ENCODE measurements at places on chromosomes 16 and 17.

DNA sequence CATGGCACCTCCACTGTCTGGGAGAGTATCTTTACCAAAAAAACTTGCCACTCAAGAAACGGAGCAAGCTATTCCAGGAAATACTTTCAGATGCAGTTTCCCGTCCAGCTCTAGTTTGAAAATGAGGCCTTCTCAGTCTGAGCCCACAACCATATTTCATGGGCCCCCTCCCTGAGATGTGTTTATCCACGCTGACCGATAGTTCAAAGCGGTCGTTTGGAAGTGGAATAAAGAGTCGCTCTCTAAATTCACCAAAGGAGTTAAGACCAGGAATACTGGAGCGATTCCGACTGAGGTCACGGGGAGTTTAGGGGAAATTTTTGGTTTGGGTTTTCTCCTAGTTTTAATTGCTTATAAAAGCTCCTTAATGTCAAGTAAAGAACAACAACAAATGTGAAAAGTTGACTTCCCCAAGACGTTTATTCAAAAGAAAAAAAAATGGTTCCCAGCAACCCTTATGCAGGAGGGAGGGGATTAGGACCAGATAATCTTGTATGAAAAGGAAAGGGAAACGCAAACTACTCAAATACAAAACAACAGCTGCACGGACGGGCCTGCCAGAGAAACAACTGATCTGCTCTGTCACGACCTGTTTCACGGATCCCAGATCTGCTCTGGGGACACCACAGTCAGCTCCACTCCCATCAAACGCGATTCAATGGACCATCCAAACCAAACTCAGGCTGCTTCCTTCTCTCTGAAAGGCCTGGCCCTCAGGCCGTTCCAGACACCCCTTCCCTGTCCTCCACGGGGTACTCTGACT lies 77.1 kb downstream of the MRM3 start:
- DNase-seq, result no peak

DNA sequence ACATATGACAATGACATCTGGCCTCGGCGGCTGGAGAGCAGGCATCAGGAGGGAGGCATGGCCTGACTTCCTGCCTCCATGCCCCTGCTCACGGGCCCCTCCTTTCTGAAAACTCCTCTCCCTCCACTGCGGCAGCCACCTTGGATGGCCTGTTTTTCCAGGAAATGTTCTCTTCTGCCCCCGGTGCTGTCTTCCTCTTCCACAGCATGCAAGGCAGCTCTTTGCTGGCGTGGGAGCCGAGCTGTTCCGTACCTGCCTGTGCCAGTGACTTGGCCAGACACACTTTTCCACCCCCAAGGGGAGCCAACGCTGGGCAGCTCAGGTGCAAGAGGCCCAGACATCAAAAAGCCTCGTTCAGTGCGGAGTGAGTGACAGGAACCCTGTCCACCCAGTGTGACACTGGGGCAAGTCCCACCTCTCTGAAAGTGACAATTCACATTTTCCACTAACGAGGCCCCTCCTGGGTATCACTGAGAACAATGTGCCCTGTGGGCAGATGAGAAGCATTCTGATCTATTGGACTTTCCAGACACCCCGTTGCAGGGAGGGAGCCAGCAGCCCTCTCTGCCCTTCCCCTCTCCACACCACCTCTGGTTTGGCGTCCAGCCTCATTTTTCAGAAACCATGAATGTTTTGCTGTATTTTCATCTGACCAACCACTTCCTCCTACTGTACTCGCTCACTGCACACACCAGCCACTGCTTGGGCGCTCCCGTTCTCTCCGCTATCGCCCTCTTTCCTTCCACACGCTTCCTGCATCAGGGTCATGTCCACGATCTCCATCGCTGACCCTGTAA lies 31.2 kb downstream of the NSMCE1 start:
- DNase-seq, result no peak

- DNase-seq, result no peak
Observed at GRCh38 chr17:17236295-17237025, 508 bp downstream of the FLCN start.

DNA sequence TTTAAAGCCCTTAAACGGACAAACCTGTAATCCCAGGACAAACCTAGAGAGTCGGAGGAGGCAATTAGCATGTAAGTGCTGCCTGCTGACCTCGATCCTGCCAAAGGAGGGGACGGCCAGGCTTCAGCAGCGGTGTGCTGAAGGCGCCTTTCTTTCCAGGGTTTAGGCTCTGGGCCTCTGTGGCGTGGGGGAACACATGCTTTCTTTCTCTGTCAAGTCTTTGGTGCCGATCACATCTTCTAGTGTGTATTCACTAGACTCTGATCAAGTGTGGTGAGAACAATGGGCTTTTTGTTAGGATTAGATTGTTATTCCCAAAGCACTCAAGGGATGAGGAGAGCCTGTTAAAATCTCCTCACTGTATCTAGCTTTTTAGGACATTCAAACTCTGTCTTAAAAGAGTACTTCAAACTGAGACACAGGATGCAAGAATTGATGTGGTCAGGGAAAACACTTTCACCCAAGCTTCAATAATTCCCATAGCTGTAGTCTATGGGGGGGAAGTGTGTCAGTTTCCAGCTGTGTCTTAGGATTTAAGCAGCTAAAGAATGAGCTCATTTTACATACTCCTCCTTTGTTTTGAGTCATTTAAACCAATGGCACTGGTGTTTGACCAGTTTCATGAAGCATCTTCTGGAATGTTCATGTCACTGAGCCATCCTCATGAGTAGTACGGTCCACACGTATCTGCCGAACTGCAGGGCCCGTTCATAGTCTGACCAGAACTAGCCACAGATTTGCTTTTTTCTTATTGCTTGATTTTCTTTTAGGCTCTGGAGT lies 51.2 kb downstream of the RPA1 start:
- no peak for DNase-seq

DNA sequence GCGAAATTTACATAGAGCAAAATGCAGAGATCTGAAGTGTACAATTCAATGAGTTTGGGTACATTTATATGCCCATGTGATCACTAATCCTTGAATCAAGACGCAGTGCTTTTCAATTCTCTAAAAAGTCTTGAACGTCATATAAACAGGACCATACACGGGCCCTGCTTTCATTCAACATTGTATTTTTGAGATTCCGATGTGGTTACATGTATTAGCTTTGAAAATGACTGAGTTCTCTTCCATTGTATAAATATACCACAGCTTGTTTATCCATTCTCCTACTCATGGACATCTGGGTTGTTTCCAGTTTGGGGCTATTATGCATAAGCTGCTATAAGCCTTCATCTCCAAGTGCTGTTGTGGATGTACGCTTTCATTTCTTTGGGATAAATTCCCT lies 45.5 kb downstream of the ZCCHC14 start:
- no peak for DNase-seq

GRCh38 chr17:57256708-57257112 lies 387 bp downstream of the MSI2 start:
- DNase-seq, result peak; percentile 33

GRCh38 chr17:4256952-4257351 lies 6.8 kb downstream of the ANKFY1 start:
- no peak for DNase-seq

DNA sequence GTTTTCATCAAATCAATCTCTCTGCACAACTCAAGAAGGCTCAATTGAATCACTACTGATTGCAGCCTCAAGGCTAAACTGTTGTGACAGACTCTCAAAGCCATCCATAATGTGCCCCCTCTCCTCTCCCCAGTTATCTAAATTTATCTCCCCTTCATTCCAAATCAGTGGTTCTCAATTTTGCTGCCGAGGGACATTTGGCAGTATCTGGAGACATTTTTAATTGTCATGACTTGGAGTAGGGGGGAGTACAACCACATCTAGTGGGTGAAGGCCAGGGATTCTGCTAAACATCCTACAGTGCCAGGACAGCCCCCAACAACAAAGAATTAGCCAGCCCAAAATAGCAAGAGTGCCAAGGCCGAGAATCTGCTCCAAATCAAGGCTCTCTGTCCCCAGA lies 9.1 kb downstream of the USP31 start:
- no peak for DNase-seq

DNA sequence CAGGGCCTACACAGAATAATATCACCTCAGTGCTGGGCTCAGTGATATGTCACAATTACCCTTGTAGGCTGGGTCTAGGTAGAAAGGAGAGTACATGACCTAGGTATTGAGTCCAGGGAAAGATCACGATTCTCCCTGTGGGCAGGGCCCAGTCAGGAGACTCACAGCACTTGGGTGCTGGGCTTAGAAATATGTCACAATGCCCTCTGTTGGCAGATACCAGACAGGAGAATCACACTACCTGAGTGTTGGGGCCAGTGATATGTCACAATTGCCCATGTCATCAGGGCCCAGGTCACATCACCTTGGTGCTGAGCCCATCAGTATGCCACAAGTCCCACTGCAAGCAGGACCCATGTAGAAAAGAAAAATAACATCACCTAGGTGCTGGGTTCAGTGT lies 2105.5 kb downstream of the TP53TG3F start:
- no peak for DNase-seq

- no peak for DNase-seq
Observed at GRCh38 chr17:2909175-2909845, 113.1 kb downstream of the RAP1GAP2 start.

GRCh38 chr16:8961811-8962390 lies 1.8 kb downstream of the USP7 start:
- DNase-seq, result no peak

DNA sequence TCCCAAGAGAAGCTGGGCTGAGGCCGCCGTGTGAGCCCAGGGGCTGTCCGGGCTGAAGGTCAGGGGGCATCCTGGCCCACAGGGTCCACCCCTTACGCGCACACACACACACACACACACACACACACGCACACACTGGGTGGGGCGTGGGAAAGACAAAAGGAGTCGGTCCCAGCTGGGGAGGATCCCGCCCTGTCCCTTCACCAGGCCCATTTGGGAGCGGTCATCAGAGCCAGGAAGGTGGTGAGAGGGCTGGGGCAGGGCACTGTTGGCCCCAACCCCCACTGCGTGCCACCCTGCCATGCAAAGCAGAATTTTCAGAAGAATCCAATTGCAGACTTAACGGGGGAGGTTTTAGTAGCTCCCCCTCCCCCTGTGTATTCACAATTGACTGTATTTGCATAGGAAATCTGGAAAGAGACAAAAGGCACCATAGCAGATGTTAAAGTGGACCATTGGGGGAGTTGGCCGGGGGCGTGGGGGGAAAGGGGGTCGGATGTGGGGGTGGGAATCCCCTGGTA lies 11.3 kb upstream of the CD300A start:
- no peak for DNase-seq

- DNase-seq, result no peak
Observed at GRCh38 chr17:6085812-6086211, 15.6 kb downstream of the WSCD1 start.

- DNase-seq, result no peak
Observed at GRCh38 chr16:62280506-62280905, 244.3 kb upstream of the CDH8 start.

DNA sequence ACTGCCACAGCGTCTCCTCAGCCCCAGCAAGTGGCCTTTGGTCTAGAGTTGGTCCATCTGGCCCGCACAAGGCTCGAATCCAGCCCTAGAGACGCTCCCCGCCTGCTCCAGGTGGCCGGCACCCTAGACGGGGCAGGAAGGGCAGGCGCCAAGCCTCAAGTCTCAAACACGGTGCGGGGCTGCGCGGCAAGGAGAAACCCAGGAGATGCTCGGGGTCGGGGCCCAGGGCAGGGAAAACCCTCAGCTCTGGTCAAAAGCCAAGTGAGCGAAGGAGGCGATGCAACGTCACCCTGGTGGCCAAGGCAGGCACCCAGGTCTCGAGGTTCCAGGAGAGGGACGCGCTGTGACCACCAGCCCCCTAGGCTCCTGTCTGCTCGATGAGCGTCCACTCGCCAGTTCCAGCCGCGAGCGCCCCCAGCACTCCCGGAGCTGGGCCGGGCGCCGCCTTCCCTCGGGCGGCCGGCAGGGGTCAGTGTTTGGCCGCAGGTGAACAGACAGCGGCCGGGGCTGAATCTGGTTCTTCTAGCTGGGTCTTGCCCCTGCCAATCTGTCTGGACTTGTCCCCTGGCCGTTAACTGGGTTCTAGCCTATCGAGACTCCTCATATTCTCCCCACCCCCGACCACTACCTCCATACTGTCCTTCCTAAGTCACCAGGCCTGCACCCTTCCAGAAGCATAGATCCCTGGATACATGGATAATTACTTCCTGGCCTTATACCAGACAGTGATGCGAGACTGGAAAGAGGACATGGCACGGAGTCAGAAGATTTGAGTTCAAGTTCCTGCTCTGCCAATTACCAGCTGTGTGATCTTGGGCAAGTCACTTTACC lies 44.0 kb downstream of the PRAC1 start:
- DNase-seq, result peak; percentile 44

DNA sequence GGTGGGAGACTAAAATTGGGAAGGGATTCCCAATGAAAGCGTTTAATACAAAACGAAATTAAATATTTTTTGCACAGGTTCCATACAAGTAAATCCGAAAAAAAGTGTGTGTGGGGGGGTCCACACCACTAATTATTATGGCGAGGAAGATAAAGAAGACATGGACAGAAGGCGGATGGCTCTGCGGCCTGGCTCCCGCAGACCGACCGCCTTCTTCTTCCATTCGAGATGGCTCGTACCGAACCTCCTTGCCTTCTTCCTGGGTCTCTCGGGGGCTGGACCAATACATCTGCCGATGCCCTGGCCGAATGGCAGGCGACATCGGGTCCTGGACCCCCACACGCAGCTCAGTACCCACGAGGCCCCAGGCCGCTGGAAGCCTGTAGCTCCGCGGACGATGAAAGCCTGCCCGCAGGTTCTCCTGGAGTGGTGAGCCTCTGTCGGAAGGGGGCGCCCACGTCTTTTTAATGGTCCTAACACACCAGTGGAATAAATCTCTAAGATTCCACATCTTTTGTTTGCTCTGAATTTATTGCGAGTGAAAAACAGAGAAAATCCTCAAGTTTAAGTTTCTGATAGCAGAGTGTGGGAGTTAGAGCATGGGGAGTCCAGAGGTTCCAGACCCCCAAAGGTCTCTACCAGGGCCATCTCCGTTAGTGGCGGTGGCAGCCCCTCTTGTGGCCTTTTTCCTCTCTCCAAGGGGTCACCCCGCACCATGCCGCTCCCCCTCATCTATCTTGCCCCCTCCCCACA lies 1.4 kb downstream of the PRAC2 start:
- DNase-seq, result peak; percentile 46

- no peak for DNase-seq
Observed at GRCh38 chr16:47299587-47299986, 155.8 kb upstream of the NETO2 start.

GRCh38 chr17:73933871-73934270 lies 269.6 kb upstream of the RPL38 start:
- DNase-seq, result no peak

DNA sequence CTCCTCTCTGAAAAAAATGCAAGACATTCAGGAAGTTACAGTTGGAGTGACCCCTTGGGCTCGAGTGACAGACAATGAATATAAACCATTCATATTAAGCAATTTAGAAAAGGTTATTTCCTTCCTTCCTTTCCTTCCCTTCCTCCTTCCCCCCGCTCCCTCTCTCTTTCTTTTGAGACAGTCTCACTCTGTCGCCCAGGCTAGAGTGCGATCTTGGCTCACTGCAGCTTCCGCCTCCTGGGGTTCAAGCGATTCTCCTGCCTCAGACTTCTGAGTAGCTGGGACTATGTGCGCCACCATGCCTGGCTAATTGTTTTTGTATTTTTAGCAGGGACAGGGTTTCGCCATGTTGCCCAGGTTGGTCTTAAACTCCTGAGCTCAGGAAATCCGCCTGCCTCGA lies 13.2 kb downstream of the PSMD12 start:
- DNase-seq, result no peak

GRCh38 chr16:364595-365491 lies 5.5 kb downstream of the MRPL28 start:
- DNase-seq, result no peak
